ENCODE measurements at places on chromosomes 13 and 19. TPM values are rescaled to one million over a fixed set of nuclear protein-coding genes. Genes with fewer than 3 reads are reported as not detected.

- no peak for DNase-seq
Observed at GRCh38 chr13:105814219-105814901, 721.1 kb downstream of the EFNB2 start.

DNA sequence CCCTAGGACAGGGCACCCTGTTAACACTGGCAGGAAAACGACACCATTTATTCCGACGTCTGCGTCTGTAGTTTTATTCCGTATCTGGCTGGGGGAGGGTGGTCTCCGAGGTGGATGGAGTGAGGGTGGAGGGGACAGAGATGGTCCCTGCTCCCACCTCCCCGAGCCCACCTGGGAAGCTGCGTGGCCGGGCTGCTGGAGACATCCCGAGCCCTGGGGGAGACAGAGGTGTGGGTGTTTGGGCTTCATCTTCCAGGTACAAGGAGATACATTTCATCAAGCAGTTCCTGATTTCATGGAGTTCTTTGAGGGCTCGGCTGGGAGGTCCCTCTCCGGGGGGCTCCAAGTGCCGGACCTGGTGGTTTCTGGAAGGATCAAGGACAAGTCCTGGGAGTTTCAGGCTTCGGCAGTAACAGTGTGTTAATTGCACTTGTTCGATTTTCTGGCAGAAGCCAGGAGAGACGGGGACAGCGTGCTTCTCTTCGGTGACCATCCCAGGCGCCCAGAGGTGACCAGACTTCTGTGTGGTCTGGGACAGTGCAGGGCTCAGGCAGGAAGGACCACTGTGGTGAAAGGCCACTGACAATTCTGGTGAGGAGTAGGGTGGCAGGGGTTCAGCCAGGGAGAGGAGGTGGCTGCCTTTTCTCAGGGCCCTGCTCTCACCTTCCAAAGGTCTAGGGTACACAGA lies 20.1 kb upstream of the MKNK2 start:
- no peak for DNase-seq

GRCh38 chr19:50794074-50794875 lies 4.1 kb downstream of the ACP4 start:
- DNase-seq, result no peak

- no peak for DNase-seq
Observed at GRCh38 chr19:14168259-14168972, 32.0 kb upstream of the ASF1B start.

Gene STOML3
- not detected for total RNA-seq

Measured in gastrocnemius medialis (tissue), 4 donors.